Choroid plexus epithelial cell (primary cell): ENCODE measurements at places on chromosomes 12 and 14.

GRCh38 chr12:15963271-15963670, 52.1 kb downstream of the DERA start:
- no peak for DNase-seq

GRCh38 chr12:28961948-28962384, 187.1 kb upstream of the FAR2 start:
- DNase-seq = peak; percentile 38

DNA sequence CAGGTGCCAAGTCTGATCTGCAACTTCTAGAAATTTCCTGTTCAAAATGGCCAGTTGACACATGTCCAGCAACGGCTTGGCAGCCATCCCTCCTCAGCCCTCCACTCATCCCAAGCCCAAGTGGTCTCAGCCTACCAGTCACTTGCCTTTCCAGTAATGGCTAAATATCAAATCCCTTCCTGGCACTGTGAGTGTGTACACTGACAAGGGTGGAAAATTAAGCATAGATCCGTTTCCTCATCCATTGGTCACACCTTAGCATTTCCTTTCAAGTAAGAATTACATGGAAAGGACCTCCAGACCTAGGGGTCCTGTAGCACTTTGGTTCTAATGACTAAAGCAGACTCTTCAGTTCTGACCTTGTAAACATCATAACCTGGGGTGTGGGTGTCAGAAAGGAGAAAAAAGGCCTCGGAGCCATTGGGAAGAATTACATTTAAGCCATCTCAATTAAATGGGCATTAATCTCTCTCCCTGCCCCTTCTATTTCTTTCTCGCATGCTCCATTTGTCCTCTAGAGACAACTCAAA, 15.4 kb downstream of the LLPH start:
- DNase-seq = no peak

GRCh38 chr12:104134882-104135281, 3.1 kb downstream of the NFYB start:
- no peak for DNase-seq

- peak; percentile 34 for DNase-seq
Measured at GRCh38 chr12:57176846-57177245, 29.4 kb upstream of the LRP1-AS start.

- DNase-seq = no peak
Measured at GRCh38 chr14:67547224-67547780, 14.2 kb downstream of the PLEKHH1 start.

DNA sequence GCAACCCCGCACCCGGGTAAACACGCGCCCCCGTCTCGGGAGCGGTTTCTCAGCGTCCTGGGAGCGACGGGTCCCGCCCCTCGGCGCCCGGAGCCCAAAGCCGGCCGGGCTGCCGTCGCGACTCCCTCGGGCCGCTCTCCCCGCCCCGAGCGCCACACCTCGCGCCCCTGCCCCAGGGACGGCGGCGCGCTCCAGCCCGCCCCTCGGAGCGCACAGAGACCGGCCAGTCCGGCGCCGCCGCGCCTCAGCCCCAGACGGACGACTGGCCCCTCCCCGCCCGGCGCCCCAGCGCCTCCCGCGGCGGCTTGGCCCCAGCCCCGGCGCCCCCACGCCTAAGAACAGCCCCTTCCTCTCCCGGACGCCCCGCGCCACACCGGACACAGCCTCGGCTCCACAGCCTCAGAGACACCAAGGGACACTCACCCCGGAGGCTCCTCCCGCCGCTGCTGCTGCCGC, 411 bp downstream of the BTBD7 start:
- peak; percentile 35 for DNase-seq

DNA sequence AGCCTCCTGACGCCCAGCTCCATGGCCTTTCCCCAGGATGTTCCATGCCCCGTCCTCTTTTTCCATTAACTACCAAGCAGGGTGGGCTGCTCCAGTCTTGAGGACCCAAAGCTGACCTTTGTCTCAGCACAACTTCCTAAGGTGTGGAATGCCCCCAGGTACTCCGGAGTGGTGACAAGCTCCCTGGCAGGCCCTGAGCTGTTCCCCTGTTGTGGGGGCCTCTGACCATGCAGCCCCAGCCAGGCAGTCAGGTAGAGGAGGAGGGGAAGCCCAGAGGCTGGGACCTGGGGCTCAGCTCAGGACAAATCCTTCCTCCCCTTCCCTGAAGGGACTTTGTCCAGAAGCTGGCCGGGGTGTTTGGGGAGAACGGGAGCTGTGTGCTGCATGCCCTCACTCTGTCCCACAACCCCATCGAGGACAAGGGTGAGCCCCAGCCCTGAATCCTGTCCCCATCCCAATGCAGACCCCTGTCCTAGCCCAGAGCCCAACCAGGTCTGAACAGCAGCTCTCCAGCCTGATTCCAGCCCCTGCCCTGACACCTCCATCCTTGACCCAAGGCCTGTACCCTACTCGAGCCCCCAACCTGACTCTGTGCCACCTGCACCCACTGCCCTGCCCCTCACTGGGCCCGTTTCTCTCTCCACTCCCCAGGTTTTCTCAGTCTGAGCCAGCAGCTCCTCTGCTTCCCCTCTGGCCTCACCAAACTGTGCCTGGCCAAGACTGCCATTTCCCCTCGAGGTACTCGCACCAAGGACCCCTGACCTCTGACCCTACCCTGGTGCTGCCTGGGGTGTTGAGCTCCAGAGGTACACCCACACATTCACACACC, 4.4 kb downstream of the CARMIL3 start:
- DNase-seq = no peak

DNA sequence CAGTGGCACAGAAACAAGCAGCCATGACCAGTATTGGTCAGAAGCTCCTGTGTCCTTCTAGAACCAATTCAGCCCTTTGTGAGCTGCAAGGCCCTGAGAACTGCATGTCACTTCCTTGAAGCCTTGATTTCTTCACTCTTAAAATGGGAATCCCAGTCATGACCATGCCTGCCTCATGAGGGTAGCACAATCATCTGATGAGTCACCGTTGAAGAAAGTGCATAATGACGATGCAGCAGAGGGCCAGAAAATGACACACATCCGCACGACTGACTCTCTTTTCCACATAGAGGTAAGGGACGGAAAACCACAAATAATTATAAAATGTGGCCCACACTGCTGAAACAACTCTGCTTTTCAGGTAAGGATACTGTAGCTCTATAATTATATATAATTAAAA, 777.4 kb downstream of the BCL11B start:
- no peak for DNase-seq

DNA sequence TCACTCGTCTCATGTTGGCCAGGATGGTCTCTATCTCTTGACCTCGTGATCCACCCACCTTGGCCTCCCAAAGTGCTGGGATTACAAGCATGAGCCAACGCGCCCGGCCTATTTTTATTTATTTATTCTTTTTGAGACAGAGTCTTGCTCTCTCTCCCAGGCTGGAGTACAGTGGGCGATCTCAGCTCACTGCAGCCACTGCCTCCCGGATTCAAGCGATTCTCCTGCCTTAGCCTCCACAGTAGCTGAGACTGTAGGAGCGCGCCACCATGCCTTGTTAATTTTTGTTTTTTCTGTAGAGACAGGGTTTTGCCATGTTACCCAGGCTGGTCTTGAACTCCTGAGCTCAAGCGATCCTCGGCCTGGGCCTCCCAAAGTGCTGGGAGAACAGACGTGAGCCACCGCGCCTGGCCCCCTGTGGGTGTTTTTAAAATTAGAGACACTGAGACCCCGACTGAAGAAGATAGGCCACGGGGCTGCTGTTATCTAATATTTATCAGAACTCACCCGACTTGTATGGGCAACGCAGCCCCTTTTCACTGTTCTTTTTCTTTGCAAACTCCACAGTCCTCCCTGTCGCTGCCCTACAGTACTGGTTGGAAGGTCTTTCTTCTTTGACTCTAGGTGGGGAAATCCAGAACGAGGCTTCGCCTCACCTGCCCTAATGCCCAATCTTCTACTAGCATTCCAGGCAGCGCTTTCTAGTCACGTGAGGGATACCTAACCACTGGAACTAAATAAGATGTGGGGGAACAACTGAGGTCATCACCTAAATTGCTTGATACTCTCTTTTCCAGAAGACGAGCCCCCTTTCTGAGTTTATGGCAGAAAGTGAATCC, 1.4 kb upstream of the GABARAPL1 start:
- no peak for DNase-seq

- no peak for DNase-seq
Measured at GRCh38 chr12:87556985-87557384, 472.2 kb downstream of the C12orf50 start.

GRCh38 chr12:21456291-21456780, 18.9 kb downstream of the PYROXD1 start:
- DNase-seq = no peak

GRCh38 chr12:39176356-39176755, 266.6 kb downstream of the KIF21A start:
- no peak for DNase-seq

- DNase-seq = peak; percentile 55
Measured at GRCh38 chr12:6914246-6914946, at the start of gene ENO2. TSS of gene ENO2 (plus strand) at chr12:6914580. CDS start at chr12:6915833, 1,253 bp downstream.
